ENCODE measurements at places on chromosomes 12 and 14. TPM values are rescaled to one million over a fixed set of nuclear protein-coding genes. Genes with fewer than 3 reads are reported as not detected.
A peak's percentile ranks its signal among the peaks of the same experiment; 100 is the strongest.

DNA sequence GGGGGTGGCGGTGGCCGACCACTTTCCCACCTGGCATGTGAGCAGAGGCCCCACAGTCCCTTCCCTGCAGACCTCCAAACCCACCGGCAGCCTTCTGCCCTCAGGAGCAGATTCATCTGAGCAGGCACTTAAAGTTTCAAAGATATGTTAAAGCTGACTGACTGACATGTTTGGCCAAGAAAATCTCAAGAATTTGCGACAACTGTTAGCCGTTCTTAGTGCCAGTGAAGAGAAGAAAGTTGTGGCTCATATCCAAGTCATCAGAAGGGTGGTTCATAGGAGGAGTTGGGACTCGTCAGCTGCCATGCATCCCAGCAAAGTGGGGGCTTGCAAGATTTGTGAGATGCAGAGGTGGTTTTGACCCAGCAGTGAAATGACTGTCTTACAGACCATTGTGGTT lies 27.2 kb downstream of the ELK3 start:
- DNase-seq: no peak
- H3K4me1 ChIP-seq: peaks cover 12% of the 10 kb centered on the region
- no peaks in the 10 kb centered on the region for H3K27me3 ChIP-seq

DNA sequence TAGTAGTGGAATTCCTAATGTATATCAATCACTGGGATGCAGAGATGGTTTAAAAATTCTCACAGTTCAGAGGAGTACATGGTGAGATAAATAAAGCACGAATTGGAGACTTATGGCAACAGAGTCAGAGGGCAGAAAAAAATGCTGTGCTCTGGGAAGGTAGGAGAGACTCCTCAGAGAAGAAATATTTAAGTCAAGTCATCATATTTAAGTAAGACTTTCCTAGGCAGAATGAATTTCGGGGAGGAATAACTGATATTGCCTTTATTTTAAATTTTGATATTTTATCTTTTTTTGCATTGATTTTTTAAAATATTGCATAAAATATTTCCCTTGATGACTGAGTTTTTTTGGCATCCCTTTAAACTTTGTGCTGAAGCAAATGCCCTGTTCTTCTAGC lies 67.4 kb downstream of the OTOGL start:
- no peaks in the 10 kb centered on the region for H3K36me3 ChIP-seq
- H3K27me3 ChIP-seq: peaks cover 15% of the 10 kb centered on the region
- peaks cover 4% of the 10 kb centered on the region for H3K4me1 ChIP-seq
- no peak for DNase-seq

- H3K27me3 ChIP-seq: no peaks in the 10 kb centered on the region
- peaks cover 2% of the 10 kb centered on the region for H3K4me1 ChIP-seq
- DNase-seq: peak; percentile 32
- H3K36me3 ChIP-seq: peaks cover 9% of the 10 kb centered on the region
Observed at GRCh38 chr12:111304642-111305071, 64.2 kb downstream of the PHETA1 start.

The MGP gene
- not detected for total RNA-seq

DNA sequence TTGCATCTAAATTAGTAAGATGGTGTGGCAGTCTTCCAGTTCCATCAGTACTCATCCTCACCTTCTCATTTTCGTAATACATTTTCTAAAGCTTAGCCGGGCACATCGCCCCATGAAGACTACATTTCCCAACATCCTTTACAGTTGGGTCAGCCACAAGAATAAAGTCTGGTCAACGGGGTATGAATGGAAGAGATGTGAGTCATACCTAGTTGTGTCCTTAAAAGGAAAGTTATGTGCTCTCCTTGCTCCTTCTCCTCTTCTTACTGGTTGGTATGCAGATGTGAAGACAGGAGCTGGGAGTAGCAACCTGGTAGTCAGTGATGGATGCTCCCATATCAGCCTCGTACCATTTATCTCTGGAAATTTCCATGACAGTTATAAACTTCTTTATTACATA lies 35.9 kb upstream of the EGLN3 start:
- no peak for DNase-seq
- H3K27me3 ChIP-seq: peaks cover 19% of the 10 kb centered on the region
- H3K4me3 ChIP-seq: no peak overlapping the region
- no peak overlapping the region for H3K27ac ChIP-seq

- no peaks in the 10 kb centered on the region for H3K27me3 ChIP-seq
- no peak for DNase-seq
- H3K4me1 ChIP-seq: no peaks in the 10 kb centered on the region
- H3K27ac ChIP-seq: no peak overlapping the region
Observed at GRCh38 chr12:125966641-125967040, 901.4 kb downstream of the AACS start.

GRCh38 chr12:49967777-49968250 lies 4.9 kb upstream of the AQP6 start:
- no peak for DNase-seq
- no peak overlapping the region for H3K27ac ChIP-seq
- H3K27me3 ChIP-seq: peaks cover 30% of the 10 kb centered on the region
- no peaks in the 10 kb centered on the region for H3K36me3 ChIP-seq
- H3K4me3 ChIP-seq: peak overlapping the region; percentile 40
- peaks cover 4% of the 10 kb centered on the region for H3K4me1 ChIP-seq

- no peak overlapping the region for H3K4me3 ChIP-seq
- H3K36me3 ChIP-seq: no peaks in the 10 kb centered on the region
- H3K4me1 ChIP-seq: no peaks in the 10 kb centered on the region
- H3K27me3 ChIP-seq: peaks cover 17% of the 10 kb centered on the region
Observed at GRCh38 chr14:106318700-106319099, 792.3 kb downstream of the TMEM121 start.

The OR6S1 gene
- total RNA-seq: not detected

GRCh38 chr12:57619434-57620244 lies 8.4 kb downstream of the ARHGEF25 start:
- peaks cover 92% of the 10 kb centered on the region for H3K27me3 ChIP-seq
- H3K4me1 ChIP-seq: peaks cover 30% of the 10 kb centered on the region
- no peak overlapping the region for H3K4me3 ChIP-seq
- no peak for DNase-seq
- no peaks in the 10 kb centered on the region for H3K36me3 ChIP-seq

The MSI1 gene
- not detected for total RNA-seq

- no peak overlapping the region for H3K4me3 ChIP-seq
- H3K27ac ChIP-seq: no peak overlapping the region
- no peak for DNase-seq
- H3K4me1 ChIP-seq: no peaks in the 10 kb centered on the region
Observed at GRCh38 chr14:36183402-36183801, 6.9 kb upstream of the PTCSC3 start.

GRCh38 chr12:102879-103168 lies 36.3 kb downstream of the IQSEC3 start:
- no peak overlapping the region for H3K4me3 ChIP-seq
- DNase-seq: no peak
- H3K36me3 ChIP-seq: no peaks in the 10 kb centered on the region
- no peak overlapping the region for H3K27ac ChIP-seq
- H3K4me1 ChIP-seq: peaks cover 4% of the 10 kb centered on the region

The SAMD15 gene
- 0.10 TPM for total RNA-seq

The PHC1 gene
- 25.0 TPM for total RNA-seq

GRCh38 chr14:44613061-44613712 lies 106.1 kb upstream of the FSCB start:
- no peaks in the 10 kb centered on the region for H3K27me3 ChIP-seq

DNA sequence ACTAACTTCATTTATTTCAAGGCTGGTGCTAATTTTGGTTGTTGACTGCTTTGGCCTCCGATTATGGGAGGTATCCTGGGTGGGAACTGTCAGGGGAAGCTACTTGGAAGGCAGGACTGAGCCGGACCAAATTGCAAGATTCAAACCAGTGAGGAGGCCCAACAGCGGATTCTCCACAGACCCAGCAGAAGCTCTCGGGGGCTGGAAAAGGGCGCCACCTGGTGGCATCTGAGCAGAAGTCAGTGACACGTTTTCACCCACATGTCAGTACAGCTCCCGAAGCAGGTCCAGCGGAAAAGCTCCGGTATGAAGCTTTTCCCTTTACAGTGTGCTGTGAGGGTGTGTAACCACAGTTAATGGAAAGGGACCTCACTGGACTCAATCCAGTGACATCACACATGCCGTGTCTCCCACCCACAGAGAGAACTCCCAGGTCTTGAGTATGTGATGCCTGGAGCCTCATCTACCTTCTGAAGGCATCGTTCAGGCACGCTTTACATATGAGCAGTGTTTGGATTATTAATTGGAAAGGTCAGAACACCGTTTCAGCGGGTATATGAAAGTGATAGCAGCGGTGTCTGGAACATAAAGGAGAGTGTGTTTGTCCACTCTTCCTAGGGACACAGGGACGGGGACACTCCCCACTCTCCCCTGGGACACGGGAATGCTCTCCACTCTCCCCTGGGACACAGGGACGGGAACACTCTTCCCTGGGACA lies 3.6 kb upstream of the P2RX2 start:
- H3K27me3 ChIP-seq: peaks cover 34% of the 10 kb centered on the region
- peak; percentile 85 for DNase-seq
- H3K27ac ChIP-seq: no peak overlapping the region
- H3K4me1 ChIP-seq: peaks cover 11% of the 10 kb centered on the region
- no peak overlapping the region for H3K4me3 ChIP-seq
- peaks cover 10% of the 10 kb centered on the region for H3K36me3 ChIP-seq

DNA sequence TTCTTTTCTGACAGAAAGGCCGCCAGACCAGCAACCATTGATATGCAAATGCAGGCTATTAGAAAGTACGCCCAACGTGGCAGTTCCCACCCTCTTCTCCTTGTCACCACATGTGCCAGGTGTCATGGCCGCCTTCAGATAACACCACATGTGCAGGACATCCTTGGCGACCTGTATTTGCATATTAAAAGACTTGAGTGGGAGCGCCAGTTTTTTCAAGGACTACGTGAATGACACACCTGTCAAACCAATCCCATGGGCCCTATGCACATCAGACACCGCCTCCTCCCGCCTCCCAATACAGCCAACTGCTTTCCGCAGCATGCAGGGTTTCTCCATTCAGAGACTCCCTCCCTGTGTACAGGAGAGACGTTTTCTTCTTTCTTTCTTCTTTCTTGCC lies 318.6 kb upstream of the FAR2 start:
- no peak overlapping the region for H3K4me3 ChIP-seq
- no peak overlapping the region for H3K27ac ChIP-seq
- peaks cover 2% of the 10 kb centered on the region for H3K27me3 ChIP-seq
- DNase-seq: no peak

DNA sequence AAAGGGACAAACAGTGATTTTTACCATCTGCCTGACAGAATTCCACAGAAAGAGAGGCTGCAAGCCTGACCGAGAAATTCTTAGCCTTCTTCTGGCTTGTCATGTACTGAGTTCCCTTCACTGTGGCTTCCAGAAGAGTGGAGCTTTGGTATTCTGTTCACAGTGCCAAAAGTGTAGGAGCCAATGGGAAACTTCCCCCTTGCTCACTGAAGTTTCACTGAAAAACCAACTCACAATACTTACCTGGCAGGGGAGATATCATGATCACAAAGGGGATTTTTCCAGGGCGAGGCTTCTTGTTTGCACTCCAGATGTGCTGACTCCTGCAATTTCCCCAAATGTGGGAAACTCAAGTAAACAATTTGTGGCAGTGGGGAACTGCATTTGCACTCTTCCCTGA lies 31.7 kb upstream of the MMP19 start:
- no peak overlapping the region for H3K27ac ChIP-seq
- H3K27me3 ChIP-seq: no peaks in the 10 kb centered on the region
- no peak overlapping the region for H3K4me3 ChIP-seq
- H3K4me1 ChIP-seq: peaks cover 7% of the 10 kb centered on the region
- H3K36me3 ChIP-seq: peaks cover 12% of the 10 kb centered on the region

DNA sequence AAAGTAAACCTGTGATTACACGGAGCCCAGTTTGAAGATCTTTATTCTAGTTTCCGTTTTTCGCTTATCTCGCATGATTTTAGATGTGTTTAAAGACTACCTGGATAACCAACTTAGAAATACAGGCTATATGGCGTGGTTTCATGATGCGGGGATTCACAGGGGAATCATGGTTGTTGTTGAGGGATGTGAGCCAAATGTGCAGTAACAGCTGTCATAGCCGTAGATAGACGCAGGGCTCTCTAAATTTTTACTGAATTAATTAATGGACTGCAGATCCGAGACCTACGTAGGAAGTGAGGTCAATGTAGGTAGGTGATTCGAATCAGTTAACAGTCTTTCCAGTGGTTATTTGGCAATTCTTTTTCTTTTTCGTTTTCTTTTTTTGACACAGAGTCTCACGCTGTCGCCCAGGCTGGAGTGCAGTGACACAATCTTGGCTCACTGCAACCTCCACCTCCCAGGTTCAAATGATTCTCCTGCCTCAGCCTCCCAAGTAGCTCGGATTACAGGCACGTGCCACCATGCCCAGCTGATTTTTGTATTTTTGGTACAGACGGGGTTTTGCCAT lies 144.9 kb upstream of the AMIGO2 start:
- H3K27me3 ChIP-seq: no peaks in the 10 kb centered on the region
- no peak for DNase-seq
- peak overlapping the region; percentile 58 for H3K27ac ChIP-seq
- peaks cover 79% of the 10 kb centered on the region for H3K36me3 ChIP-seq
- H3K4me1 ChIP-seq: peaks cover 77% of the 10 kb centered on the region

GRCh38 chr14:89324501-89325298 lies 92.3 kb downstream of the FOXN3 start:
- H3K4me3 ChIP-seq: no peak overlapping the region
- peaks cover 24% of the 10 kb centered on the region for H3K4me1 ChIP-seq
- no peak overlapping the region for H3K27ac ChIP-seq
- H3K27me3 ChIP-seq: no peaks in the 10 kb centered on the region
- peaks cover 51% of the 10 kb centered on the region for H3K36me3 ChIP-seq

DNA sequence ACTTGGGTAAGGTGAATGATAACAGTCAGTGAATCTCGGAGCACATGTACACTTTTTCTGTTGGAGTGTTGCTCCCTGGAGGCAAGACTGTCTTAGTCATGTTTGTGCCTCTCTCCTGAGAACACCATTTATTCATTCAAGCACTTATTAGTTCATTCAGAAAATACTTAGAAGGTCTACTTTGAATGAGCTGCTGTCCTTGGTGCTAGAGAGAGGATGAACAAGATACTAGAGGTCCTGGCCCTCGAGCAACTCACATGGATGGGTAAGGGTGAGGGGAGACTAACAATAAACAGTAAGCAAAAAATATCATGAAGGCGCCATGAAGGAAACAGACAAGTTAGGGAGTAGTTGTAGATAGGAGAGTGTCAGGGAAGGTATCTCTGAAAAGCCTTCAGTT lies 17.1 kb upstream of the SAMD4A start:
- H3K27me3 ChIP-seq: peaks cover 4% of the 10 kb centered on the region
- H3K4me1 ChIP-seq: no peaks in the 10 kb centered on the region
- H3K4me3 ChIP-seq: no peak overlapping the region
- no peak overlapping the region for H3K27ac ChIP-seq
- no peaks in the 10 kb centered on the region for H3K36me3 ChIP-seq

DNA sequence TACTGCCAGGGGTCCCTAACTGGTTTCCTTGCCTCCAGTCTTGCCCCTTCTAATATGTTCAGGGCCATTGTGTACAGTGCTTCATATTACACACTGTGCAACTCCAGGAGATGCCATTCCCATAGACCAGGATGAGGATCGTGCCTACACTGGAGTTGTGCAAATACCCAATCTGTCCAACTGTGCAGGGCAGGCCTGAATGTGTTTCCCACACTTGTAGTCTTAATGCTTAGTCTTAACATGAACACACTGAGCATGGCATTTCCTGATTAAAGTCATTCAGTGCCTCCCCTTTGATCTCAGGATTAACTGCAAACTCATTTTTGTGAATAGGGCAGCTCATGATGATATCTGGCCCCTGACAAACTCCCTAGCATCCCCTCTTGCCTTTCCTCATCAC lies 165.5 kb downstream of the TTC8 start:
- peaks cover 6% of the 10 kb centered on the region for H3K27me3 ChIP-seq
- H3K36me3 ChIP-seq: no peaks in the 10 kb centered on the region
- H3K27ac ChIP-seq: no peak overlapping the region
- no peak for DNase-seq
- no peaks in the 10 kb centered on the region for H3K4me1 ChIP-seq
- H3K4me3 ChIP-seq: no peak overlapping the region

The CLEC12A gene
- 0.52 TPM for total RNA-seq

- H3K36me3 ChIP-seq: peaks cover 2% of the 10 kb centered on the region
- H3K27me3 ChIP-seq: no peaks in the 10 kb centered on the region
- no peak for DNase-seq
Observed at GRCh38 chr14:68594737-68595380, 198.0 kb downstream of the ZFP36L1 start.
